Type B pancreatic cell (in vitro differentiated cells): ENCODE measurements at places on chromosomes 12 and 14.

GRCh38 chr12:52018433-52019112 is 11.8 kb downstream of the TAMALIN start:
- peak overlapping the region; percentile 56 for H3K27ac ChIP-seq
- H3K27me3 ChIP-seq: peaks cover 61% of the 10 kb centered on the region
- H3K36me3 ChIP-seq: peaks cover 7% of the 10 kb centered on the region
- H3K4me1 ChIP-seq: peaks cover 29% of the 10 kb centered on the region
- no peak overlapping the region for H3K4me3 ChIP-seq
- no peak for DNase-seq

DNA sequence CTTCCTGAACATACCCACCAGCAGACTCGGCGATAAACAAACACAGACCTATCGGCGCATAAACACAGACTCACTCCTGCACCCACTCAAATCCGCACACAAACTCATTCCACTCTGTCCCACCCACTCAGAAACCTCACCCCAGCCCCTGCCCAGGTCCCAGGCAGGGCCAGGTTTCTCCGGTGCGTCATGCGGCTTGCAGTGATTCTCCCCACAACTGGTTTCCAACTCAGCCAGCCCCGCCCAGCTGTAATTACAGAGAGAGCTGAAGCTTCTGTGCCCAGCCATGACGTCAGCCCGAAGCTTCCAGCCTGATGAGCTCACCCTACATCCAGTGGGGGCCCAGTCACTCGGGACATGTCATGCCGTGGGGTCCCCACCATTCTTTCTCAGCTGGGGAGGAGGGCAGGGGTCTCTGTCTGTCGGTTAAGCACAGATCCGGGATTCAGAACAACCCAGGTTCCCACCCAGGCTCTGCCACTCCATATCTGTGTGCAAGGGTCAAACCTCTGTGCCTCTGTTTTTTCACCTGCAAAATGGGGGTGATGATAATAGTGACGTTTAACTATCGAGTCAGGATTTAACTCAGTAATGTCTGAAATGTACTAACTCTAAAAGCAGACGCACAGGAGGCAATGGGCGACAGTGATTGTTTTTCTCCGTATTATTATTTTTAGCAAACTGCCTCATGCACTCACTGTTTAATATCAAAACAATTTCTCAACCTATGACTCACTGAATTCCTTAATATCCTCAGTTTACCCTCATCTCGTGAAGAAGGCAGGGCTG is 2.3 kb upstream of the HSPB8 start:
- no peak for DNase-seq
- H3K27ac ChIP-seq: peak overlapping the region; percentile 98
- peaks cover 3% of the 10 kb centered on the region for H3K27me3 ChIP-seq
- H3K4me3 ChIP-seq: peak overlapping the region; percentile 67

DNA sequence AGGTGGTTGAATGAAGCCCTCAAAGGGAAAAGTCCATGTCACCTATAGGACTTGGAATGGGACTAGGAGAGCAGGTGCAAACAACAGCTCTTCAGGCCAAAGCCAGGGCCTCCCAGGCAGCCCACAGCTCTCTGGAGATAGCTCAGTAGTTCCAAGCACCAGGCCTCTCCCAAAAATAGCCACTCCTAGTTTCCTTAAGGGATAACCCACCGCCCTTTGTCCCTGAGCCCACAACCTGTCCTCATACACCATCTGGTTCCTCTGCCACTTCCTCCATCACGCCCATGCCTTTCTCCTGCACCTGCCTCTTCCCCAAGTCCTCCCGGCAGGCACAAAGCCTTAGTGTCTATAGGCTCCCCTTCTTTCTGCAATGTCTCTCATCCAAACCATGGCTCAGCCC is 2.1 kb downstream of the RAB15 start:
- peak overlapping the region; percentile 65 for H3K27ac ChIP-seq
- no peak for DNase-seq
- H3K36me3 ChIP-seq: peaks cover 8% of the 10 kb centered on the region
- peak overlapping the region; percentile 87 for H3K4me3 ChIP-seq
- peaks cover 26% of the 10 kb centered on the region for H3K4me1 ChIP-seq

DNA sequence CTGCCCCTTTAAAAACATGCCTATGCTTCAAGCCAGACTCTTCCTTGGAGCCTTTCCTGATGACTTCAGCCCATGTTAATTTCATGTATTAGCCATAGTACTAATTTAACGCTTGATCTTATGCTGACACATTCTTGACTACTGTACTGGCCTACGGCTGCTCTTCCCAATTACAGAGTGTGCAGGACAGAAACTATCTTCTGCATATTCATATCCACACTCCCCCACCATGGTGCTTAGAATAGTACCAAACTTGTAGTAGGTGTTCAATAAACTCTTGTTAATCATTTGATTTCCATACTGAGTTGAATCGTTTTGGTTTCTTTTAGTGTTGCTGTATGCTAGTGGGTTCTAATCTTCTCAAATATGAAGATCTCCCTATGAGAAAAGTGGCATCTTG is 21.8 kb upstream of the DGLUCY start:
- no peaks in the 10 kb centered on the region for H3K36me3 ChIP-seq
- peaks cover 3% of the 10 kb centered on the region for H3K27me3 ChIP-seq
- no peak overlapping the region for H3K27ac ChIP-seq

GRCh38 chr14:39474416-39474911 is 42.2 kb upstream of the FBXO33 start:
- DNase-seq: no peak

GRCh38 chr14:22400655-22401259 is 188.3 kb downstream of the DAD1 start:
- H3K27me3 ChIP-seq: peaks cover 25% of the 10 kb centered on the region
- no peak overlapping the region for H3K4me3 ChIP-seq
- DNase-seq: no peak
- no peaks in the 10 kb centered on the region for H3K4me1 ChIP-seq
- no peak overlapping the region for H3K27ac ChIP-seq
- peaks cover 4% of the 10 kb centered on the region for H3K36me3 ChIP-seq

DNA sequence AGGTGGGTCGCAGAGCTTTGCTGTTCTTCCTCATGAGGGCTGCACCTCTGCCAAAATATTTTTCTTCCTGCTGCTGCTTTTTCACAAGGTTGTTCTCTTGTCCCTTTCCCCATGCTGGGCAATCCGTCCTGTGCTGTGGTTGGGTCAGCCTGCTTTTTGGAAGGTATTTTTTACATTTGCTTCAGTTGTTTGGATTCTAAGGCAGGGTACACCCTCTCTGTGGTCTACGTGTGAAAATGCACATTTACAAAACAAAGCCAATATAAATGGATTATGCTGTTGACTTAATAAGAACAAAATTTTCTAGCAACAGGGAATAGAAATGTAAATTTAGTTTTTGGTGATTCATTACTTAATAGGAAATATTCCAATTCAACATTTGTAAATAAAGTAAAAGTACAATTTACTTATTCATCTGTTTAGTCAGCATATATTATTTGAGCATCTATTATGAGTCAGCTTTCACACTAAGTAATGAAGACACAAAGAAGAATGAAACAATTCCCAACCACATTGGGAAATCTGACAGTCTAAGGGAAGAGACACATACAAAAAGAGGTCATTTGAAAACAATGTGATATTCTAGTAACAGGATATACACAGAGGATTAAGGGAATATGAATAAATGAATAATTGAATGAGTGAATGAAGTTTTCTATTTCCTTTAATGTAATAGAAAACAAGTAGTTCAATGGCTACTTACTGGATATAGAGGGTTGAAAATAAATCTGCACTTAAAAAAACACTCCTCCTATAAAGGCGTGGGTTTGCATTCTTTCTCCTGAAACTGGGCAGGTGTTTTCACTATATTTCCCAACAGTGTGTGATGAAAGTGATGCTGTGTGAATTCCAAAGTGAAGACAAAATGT is 94.6 kb upstream of the PRICKLE1 start:
- no peak overlapping the region for H3K27ac ChIP-seq
- H3K27me3 ChIP-seq: no peaks in the 10 kb centered on the region
- no peak overlapping the region for H3K4me3 ChIP-seq
- H3K36me3 ChIP-seq: no peaks in the 10 kb centered on the region
- no peak for DNase-seq
- no peaks in the 10 kb centered on the region for H3K4me1 ChIP-seq

DNA sequence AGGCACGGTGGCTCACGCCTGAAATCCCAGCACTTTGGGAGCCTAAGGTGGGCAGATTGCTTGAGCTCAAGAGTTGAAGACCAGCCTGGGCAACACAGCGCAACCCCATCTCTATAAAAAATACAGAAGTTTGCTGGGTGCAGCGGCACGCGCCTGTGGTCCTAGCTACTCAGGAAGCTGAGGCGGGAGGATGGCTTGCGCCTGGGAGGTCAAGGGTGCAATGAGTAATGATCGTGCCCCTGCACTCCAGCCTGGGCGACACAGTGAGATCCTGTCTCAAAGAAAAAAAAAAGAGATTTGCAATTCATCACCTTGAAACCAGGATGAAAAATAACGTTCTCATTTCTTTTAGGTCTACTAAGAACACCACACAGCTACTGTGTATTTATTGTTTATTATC is 4.0 kb downstream of the STX2 start:
- no peak overlapping the region for H3K4me3 ChIP-seq
- peaks cover 6% of the 10 kb centered on the region for H3K27me3 ChIP-seq
- no peaks in the 10 kb centered on the region for H3K36me3 ChIP-seq
- H3K27ac ChIP-seq: no peak overlapping the region
- H3K4me1 ChIP-seq: peaks cover 47% of the 10 kb centered on the region

- H3K27ac ChIP-seq: no peak overlapping the region
- H3K36me3 ChIP-seq: no peaks in the 10 kb centered on the region
- no peak for DNase-seq
- peaks cover 6% of the 10 kb centered on the region for H3K27me3 ChIP-seq
- H3K4me1 ChIP-seq: peaks cover 11% of the 10 kb centered on the region
Observed at GRCh38 chr14:58607952-58608317, 29.8 kb upstream of the DACT1 start.

DNA sequence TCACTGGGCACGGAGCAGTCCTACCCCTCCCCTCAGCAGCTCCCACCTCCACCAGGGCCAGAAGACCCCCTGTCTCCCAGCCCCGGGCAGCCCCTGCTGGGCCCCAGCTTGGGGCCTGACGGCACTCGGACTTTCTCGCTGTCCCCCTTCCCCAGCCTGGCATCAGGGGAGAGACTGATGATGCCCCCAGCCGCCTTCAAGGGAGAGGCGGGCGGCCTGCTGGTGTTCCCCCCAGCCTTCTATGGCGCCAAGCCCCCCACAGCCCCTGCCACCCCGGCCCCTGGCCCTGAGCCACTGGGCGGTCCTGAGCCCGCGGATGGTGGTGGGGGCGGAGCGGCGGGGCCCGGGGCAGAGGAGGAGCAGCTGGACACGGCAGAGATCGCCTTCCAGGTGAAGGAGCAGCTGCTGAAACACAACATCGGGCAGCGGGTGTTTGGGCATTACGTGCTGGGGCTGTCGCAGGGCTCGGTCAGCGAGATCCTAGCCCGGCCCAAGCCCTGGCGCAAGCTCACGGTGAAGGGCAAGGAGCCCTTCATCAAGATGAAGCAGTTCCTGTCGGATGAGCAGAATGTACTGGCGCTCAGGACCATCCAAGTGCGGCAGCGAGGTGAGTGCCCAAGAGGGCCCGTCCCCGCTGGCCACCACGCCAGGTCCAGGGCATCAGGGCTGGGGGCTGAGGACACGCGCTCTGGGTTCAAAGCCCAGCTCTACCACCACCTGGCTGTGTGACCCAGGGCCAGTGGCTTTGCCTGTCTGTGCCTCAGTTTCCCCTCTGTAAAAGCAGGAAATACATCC is 58.6 kb downstream of the PHETA1 start:
- peaks cover 5% of the 10 kb centered on the region for H3K27me3 ChIP-seq
- H3K4me1 ChIP-seq: peaks cover 6% of the 10 kb centered on the region
- H3K36me3 ChIP-seq: peaks cover 5% of the 10 kb centered on the region
- no peak overlapping the region for H3K27ac ChIP-seq
- H3K4me3 ChIP-seq: no peak overlapping the region

- no peak overlapping the region for H3K27ac ChIP-seq
- no peak overlapping the region for H3K4me3 ChIP-seq
- peaks cover 3% of the 10 kb centered on the region for H3K4me1 ChIP-seq
- H3K27me3 ChIP-seq: no peaks in the 10 kb centered on the region
- peaks cover 19% of the 10 kb centered on the region for H3K36me3 ChIP-seq
Observed at GRCh38 chr12:42750356-42750755, 160.8 kb upstream of the PRICKLE1 start.

DNA sequence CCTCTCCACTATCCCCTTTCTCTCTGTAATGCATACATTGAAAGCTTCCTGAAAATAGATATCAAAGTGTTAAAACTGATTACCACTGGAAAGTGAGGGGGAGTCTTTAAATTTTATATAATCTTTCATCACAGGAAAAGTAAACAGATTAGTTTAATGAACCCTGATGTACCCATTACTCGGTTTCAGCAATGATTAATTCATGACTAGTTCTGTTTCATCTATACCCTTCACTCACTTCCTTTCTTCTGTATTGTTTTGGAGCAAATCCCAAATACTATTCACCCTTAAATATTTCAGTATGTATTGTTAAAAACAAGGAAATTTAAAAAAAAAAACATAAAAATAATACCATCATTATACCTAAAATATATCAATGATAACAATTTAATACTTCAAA is 67.3 kb upstream of the TMCC3 start:
- no peaks in the 10 kb centered on the region for H3K27me3 ChIP-seq
- peaks cover 33% of the 10 kb centered on the region for H3K4me1 ChIP-seq
- H3K27ac ChIP-seq: no peak overlapping the region
- no peaks in the 10 kb centered on the region for H3K36me3 ChIP-seq
- no peak for DNase-seq

DNA sequence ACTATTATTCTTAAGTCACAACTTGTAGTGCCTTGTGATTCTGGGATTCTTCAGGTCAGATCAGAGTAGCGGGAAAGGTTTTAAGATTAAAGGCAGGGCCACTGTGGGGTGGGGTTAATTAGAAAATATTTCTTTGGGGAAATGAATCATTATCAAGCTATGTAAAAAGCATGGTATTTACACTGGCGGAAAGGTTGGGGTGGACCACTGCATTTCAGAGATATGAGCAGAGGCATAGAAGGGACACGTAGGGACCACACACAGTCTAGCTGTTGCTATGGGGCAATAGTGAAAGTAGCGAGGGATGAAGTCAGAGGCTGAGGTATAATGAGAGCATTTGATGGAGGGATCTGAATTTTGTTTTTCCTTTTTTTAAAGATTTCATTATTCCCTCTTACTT is 31.7 kb upstream of the KCNH3 start:
- H3K27ac ChIP-seq: peak overlapping the region; percentile 14
- H3K36me3 ChIP-seq: peaks cover 12% of the 10 kb centered on the region

DNA sequence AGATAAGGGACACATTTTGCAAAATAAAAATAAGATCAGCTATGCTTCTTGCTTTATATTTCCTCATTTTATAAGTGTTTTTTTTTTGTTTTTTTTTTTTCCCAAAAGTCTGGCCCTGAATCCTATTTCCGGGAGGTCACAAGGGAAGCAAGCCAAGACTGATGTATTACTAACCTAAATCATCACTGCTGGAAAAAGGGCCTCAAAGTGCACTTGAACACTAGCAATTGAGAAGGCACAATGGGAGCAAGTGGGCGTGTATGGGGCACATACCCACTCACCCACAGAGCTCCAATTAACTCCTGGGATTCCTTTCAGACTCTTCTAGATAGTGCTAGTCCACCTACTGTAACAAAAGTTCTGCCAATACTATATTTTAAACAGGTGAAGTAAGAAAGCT is 58.8 kb downstream of the STON2 start:
- H3K4me3 ChIP-seq: no peak overlapping the region
- no peak for DNase-seq
- no peak overlapping the region for H3K27ac ChIP-seq
- peaks cover 13% of the 10 kb centered on the region for H3K4me1 ChIP-seq
